HFFc6 (cell line): ENCODE measurements at places on chromosomes 7 and 10.
A peak's percentile ranks its signal among the peaks of the same experiment; 100 is the strongest.

DNA sequence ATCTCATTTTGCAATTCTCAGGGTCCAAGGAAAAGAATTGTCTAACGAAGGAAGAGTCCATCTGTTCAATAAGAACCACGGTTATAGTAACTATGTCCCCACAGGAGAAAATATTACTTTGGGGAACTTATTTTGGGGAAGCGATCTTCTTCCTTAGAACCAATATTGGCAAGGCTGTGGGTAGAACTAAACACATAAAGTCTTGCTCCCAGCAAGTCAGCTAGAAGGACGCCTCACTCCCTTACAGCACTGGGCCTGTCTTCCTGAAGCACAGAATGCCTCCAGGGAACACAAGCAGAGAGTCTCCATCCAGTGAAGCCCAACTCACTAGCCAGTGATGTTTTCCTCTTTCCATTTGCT is 30.2 kb downstream of the C10orf71 start:
- DNase-seq = no peak

- no peak for DNase-seq
These were observed 16.2 kb downstream of the PNLIPRP2 start for GRCh38 chr10:116636976-116637375.

DNA sequence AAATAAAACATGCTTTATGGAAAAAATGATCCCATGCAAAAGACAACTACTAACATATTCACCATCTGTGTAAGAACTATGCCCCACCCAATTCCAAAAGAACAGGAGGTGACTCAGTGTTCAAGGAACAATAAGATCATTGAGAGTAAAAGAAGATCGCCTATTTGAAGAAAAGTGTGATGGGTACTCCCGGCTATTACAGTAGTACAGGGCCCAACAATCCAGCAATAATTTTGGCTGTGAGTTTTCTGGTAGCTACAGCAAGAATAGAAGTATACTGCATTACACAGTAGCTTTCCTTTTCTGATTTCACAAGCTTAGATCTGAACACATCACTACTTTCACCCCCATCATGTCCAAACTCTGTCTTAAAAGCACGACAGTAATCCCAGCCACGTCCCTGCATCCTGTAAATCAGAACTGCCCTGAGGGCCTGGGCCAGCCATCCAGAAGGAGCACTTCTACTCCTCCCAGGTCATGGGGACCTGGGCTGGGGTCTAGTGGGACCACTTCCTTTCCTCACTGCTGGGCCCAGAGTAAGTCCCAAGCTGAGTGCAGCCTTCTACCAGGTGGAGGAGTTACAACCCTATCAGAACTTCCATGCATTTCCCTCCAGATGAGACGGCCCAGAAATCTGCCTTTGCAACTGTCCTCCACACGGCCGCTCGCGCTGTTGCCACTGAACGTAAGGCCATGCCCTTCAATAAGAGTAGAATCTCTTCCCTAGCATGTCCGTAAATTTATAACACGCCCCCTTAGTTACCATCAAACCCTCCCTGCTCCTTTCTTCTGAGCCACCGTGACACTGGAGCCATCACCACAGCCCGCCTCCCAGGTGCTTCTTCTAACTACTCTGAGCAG is 7.9 kb downstream of the ESYT2 start:
- peak; percentile 57 for DNase-seq

DNA sequence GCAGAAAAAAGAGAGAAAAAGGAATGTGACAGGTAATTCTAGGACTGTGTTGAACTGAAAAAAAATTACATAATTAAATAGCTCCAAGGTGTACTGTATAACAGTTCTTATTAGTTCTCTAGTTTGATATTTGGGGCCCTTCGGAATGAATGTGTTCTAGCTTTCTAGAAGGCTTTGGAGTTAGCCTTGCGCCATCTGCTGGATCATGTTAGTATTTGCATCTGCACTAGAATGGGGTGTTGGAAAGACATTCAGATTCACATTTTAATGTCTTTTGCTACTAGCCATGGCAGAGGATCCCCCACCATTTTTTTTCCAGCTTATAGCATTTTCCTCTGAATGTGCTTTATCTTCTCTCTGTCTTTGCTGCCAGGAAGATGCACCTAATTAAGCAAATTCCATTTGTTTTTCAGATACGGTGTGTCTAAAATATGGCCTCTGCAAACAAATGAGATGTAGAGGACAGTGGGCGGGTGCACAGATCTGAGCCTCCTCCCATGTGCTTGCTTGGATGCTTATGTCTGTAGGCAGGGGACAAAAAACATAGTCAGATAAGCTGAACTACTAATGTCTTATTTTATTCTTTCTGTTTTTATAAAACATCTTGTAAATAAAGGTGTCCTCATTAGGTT is 238.5 kb downstream of the PHF14 start:
- DNase-seq = peak; percentile 39

DNA sequence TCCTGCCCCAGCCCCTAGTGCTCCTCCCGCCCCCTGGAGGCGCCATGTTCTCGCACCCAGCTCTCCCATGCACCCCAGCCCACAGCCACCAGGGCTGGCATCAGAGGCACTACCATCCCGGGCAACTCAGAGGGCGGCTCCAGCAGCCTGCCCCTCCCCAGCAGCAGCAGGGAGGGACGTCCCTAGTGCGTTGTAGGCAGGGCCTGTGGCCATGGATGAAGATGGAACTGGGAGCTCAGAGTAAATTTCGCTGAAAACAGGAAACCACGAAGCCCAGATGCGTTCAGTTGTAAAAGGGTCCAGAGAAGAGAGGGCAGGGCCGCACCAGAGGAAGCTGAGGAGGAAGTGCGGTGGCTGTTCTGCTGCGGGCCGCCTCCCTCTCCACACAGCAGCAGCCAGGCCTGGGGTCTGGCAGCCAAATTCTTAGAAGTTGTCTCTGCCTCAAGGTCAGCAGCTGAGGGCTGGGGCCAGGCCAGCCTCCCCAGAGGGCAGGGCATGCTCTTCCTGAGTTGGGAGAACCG is 24.6 kb downstream of the VSIR start:
- DNase-seq = no peak

GRCh38 chr7:153443032-153443701 is 609.0 kb upstream of the DPP6 start:
- no peak for DNase-seq

DNA sequence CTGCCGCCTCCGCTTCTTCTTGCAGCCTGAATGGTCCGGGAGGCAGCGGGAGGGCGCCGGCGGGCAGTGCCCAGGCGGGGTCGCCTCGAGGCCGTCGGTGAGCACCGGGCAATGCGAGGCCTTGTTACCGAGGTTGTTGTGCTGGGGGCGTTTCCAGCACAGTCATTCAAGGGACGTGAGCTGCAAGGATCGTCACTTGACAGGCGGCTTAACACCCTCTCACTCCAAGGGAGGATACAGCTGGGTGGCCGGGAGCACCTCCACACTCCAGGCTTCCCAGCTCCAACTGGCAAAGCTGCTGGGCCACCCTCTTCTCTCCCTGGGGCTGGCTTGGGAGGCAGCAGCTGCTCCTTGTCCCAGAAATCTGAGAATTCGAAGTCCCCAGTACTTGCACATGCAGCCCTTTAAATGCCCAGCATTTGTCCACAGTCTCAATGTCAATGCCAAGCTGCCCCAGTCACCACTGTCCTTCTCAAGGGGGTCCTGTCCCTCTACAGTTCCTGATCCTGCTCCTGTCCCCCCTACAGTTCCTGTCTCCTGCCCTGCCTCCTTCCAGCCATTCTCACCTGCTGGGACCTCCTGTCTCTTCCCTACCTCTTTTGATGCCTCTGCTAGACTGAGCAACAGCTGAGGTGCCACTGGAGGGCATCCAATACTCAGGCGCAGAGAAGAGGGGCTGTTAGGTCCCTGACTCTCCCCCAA is 4.4 kb upstream of the HOXA11 start:
- peak; percentile 75 for DNase-seq

DNA sequence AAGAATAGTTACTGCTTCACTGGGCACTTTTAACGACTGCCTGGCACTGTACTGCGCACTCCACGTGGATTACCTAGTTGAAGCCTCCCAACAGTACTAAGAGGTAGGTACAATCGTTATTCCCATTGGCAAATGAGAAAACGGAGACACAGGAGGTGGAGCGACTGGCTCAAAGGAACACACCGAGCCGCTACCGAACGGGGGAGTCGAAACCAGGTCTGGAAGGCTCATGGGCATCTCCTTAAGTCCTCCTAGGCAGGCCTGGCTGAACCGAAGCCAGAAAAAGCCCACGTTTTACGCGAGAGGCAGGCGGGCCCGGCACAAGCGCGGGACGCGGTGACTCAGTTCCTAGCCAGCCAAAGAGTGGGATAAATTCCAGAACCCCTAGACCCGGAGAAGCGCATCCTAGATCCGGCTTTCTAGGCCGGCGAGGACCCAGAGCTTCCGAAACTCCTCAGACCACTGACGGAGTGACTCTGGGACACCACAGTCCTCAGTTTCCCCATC is 472 bp downstream of the PDAP1 start:
- peak; percentile 70 for DNase-seq

GRCh38 chr7:74454021-74454924 is 567 bp downstream of the GTF2IRD1 start:
- DNase-seq = no peak

- DNase-seq = peak; percentile 55
These were observed 559 bp upstream of the FKBP14 start for GRCh38 chr7:30027065-30027456.

GRCh38 chr10:43024524-43024923 is 52.3 kb upstream of the RET start:
- DNase-seq = no peak

DNA sequence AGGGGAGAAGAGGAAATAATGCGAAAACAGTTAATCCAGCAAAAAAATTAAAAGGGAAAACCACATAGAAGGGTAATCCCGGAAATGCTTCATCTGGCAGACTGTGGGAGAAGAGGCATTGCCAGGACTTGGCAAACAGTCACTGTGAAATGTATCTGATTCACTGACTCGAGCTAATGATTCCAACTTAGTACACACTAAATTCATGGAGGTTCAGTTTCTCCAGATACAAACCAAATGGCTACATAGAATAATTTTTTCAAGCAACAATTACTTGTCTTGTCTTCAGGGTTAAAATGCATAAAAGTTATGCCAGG is 36.4 kb downstream of the GDI2 start:
- DNase-seq = peak; percentile 54

DNA sequence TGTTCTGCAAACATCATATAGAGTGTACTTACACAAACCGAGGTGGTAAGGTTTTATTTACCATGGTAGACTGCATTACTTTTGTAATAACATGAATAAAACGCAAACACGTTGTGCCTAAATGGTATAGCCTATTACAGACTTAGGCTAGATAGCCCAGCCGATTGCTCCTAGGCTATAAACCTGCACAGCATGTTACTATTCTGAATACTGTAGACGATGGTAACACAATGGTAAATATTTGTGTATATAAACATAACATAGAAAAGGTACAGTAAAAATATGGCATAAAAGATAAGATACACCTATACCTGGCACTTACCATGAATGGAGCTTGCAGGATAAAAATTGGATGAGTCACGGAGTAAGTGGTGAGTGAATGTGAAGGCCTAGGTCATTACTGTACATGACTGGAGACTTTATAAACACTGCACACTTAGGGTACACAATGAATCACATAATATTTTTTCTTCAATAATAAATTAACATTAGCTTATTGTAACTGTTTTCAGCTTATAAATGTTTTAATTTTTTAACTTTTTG is 16.3 kb downstream of the AKR1D1 start:
- DNase-seq = no peak

GRCh38 chr7:90178679-90179278 is 24.5 kb downstream of the STEAP1 start:
- DNase-seq = peak; percentile 88

GRCh38 chr10:27723436-27723835 is 22.2 kb downstream of the MKX start:
- DNase-seq = peak; percentile 91

DNA sequence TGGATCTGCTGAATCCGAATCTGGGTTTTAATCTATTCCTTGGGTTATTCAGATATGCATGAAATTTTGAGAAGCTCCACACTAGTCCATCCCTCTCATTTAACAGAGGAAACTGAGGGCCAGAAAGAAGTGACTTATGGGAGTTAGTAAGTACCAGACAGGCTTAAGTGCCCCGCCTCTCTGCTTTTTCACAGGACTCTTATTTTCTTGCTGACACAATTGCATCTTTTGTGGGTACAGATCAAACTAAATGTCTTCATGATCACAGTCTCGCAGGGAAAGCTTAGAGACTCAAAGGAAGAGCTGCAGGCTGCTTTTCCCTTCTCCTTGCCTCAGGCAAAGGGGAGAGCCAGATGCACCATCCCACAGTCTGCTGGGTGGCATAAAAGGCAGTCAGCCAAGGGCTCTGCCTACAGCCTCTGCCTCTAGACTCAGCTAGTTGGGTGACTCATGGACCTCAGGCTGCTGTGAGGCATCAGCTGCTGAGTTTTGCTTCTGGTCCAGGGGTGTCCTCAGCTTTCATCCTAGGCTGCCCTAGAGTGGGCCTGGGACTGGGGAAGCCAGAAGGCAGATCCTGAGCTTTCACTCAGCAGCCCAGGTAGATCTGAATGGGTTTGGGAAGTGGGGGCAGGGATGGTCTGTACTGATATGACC is 11.6 kb downstream of the GOLGA7B start:
- DNase-seq = peak; percentile 89

GRCh38 chr10:50601974-50602373 is 21.8 kb downstream of the SGMS1 start:
- DNase-seq = no peak

- DNase-seq = peak; percentile 81
These were observed 1.3 kb upstream of the ARID5B start for GRCh38 chr10:61899997-61900828.
